Hematopoietic multipotent progenitor cell treated with erythropoietin and hydrocortisone succinate and interleukin-3 and kit ligand, for 8 days (in vitro differentiated cells): ENCODE measurements at places on chromosomes 6 and 20.

- peak; percentile 47 for DNase-seq
Observed at GRCh38 chr20:22974354-22974753, 60.8 kb upstream of the SSTR4 start.

GRCh38 chr6:32761072-32761471 is 2.3 kb downstream of the HLA-DQB2 start:
- no peak for DNase-seq

DNA sequence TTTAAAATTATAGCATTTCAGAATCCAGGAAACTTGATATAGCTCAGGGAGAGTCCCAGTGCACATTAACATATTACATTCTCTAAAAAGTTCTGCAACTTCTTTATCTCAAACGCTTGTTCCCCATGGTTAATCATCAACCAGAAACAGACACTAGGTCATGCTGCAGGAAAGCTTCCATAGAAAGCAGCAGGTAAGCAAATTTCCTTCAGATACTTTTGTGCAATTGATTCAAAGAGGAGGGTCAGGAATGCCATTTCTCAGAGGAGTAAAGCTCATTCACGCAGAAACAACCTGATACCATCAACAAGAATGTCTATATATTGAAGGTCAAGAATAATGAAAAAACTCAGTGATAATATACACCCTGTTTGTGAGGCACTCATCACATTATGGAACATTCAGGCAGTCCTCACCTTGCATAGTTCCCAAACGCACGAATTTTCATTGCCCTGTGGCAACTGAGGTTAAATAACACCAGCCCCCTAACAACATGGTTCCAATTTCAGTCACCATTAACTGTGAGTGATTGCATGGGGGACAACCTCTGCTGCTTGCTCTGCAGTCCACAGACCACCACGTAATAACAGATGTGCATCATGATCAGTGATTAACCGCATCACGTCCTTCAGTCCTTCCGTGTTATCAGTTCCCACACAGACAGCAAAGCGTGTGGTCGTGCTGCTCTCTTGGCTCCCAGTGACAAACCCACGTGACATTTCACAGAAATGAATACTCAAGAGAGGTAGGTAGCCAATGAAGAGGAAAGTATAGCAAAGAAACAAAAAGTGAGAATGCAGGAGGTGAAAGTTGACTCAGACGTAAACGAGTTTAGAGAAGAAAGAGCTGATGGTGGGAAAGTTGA is 95.7 kb downstream of the LY86 start:
- peak; percentile 99 for DNase-seq

- DNase-seq = no peak
Observed at GRCh38 chr20:24738981-24739633, 210.0 kb upstream of the CST7 start.

DNA sequence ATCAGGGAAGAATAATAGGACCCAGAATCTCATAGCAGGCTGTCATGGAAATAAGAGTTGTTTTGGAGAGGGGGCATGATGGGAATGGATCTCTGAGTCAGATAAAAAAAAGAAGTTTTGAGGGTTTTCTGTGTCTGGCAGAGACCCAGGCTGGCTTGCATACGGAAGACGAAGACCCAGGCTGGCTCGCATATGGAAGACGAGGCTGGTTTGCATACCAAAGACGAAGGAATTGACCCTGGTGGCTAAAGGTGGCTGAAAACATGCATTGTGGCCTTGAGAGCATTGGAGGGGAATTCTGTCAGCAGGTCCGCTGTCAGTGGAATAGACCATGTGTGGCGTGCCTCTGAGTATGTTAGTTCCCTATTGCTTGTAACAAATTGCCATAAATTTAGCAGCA is 335.1 kb downstream of the BTBD3 start:
- DNase-seq = no peak

GRCh38 chr6:35970181-35970580 is 49.3 kb upstream of the SRPK1 start:
- DNase-seq = no peak

DNA sequence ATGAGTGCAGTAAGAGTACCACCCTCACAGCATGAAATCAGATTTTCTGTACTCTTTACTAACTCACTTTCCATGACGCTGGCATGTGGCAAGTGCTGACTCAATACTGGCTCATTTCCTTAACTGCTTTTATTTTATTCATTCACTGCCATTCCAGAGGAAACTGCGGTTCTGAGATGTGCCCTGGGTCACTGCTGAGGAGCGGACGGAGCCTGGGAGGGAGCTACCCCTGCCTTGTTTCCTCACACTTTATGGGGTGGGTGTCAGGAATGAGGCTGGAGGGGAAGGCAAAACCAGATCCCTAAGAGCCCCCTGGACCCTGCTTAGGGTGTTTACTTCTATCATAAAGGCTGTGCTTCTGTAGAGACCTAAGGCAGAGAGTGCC is 14.4 kb downstream of the NT5E start:
- no peak for DNase-seq

- DNase-seq = no peak
Observed at GRCh38 chr6:38755207-38755606, 40.1 kb downstream of the DNAH8 start.

GRCh38 chr6:68729377-68729903 is 94.4 kb downstream of the ADGRB3 start:
- no peak for DNase-seq

GRCh38 chr20:34045930-34046725 is 52.4 kb downstream of the RALY start:
- DNase-seq = no peak

DNA sequence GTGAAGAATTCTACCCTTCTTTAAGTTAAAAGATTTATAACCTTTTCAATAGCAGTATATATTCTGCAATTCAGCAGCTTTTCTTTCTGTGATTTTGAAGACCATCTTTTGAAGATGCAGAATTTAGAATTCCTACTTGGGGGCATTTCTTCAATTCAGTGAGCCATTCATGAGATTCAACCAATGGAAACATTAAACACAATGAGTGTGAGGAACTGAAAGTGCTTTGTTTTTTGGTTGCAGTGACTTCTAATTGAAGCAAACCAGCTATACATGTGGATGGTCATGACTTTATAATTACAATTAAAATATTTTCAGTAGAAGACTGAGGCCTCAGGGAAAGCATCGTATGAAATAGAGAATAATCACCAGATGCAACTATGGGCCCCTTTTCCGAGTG is 108.3 kb downstream of the CARMIL1 start:
- DNase-seq = no peak

- no peak for DNase-seq
Observed at GRCh38 chr20:47070176-47070575, 175.5 kb downstream of the EYA2 start.

- DNase-seq = no peak
Observed at GRCh38 chr6:84462698-84463097, 235.3 kb upstream of the CEP162 start.

DNA sequence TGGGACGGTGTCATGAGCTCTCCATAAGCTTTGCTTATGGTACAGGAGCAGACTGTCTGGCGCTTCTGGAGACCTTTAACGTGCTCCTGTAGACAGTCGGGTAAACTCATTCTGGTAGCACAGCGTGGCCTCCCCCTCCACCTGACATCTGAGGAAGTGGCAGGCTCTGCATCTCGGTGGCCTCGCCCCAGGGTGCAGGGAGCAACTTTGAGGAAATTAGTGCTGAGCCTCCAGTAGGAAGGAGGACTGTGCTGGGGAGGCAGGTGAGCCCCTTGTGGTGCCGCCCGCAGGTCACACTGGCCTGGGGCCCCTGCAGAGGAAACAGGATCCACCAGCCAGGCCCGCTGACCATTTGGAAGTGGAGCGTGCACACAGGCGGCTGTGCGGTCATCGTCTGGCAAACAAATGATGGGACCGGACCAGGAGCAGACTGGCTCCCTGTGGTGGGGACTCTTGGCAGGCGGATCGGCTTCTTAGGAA is 57.9 kb downstream of the SYNJ2 start:
- no peak for DNase-seq
